ENCODE measurements at places on chromosomes 1 and 21.

GRCh38 chr1:245878585-245878984 lies 628.5 kb downstream of the SMYD3 start:
- no peak for DNase-seq

GRCh38 chr1:110672753-110673108 lies 2.0 kb downstream of the KCNA3 start:
- no peak for DNase-seq

DNA sequence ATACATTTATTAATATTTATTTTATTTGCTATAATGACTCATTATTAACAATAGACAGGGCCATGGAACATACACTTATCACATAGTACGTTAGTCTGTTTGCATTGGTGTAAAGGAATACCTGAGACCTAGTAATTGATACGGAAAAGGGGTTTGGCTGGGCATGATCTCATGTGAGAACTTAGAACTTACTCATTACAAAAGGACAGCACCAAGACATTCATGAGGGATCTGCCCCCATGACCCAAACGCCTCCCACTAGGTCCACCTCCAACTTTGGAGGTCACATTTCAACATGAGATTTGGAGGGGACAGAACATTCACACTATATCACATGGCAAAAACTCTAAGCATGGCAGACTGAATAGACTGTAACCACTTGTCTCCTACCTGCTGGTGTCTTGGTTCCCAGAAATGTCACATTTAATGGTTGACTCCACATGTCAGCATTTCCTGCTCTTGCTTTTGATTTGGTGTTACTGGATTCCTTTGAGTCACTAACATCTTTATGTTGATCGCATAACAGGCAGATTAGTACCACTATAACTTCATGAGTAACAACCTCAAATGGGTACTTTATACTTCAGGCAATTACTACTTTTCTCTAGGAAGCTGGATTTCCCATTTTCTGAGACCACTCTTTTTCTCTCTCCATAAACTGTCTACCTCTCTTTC lies 3.5 kb upstream of the C1orf116 start:
- DNase-seq, result no peak

GRCh38 chr1:51570063-51570710 lies 46.7 kb upstream of the OSBPL9 start:
- no peak for DNase-seq

DNA sequence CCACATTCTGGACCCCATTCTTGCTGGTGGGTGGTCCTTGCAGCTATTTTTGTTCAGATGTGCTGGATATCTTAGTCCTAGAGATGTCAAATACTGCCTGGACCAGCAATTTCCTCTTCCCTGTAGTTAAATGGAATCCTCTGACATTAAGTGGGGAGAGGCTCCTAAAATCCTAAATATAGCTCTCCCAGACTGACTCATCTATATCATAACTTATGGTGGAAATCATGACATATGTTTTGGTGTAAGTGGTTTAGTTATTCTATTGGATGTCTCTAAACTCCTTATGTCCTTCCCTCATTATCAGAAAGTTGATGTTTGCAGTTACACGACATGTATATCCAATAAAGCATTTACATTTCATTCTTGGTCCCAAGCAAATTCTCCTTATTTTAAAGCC lies 73.1 kb downstream of the KCNJ6 start:
- DNase-seq, result no peak

GRCh38 chr1:208202333-208202995 lies 41.7 kb downstream of the PLXNA2 start:
- DNase-seq, result no peak

DNA sequence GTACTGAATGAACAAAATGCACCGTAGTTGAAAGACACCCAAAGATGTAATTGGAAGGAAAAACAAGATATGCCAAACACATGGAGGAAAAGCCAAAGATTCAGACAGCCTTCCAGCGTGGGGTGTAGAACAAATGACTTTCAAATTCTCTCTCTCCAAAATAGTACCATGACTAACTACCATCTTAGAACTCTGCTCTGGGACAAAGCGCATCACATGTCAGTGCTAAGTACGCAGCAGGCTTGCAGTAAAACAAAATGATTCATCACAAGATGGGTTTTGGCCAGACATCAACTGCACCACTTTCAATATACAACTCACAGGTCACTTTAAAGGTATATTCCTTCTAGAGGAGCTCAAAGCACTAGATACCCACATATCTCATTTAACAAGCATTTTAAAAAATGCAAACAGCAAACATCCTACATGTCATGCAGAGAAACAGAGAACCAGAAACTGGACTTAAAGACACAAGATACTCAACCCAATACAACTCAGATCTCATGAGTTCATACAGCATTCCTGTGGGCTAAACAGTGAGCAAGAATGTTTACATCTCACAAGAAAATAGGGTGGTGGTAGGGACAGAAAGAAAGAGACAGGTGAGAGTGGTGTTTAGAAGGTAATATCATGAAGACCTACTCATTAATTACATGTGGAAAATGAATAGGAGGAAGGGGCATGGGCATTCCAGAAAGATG lies 75.7 kb downstream of the BCAR3 start:
- no peak for DNase-seq

DNA sequence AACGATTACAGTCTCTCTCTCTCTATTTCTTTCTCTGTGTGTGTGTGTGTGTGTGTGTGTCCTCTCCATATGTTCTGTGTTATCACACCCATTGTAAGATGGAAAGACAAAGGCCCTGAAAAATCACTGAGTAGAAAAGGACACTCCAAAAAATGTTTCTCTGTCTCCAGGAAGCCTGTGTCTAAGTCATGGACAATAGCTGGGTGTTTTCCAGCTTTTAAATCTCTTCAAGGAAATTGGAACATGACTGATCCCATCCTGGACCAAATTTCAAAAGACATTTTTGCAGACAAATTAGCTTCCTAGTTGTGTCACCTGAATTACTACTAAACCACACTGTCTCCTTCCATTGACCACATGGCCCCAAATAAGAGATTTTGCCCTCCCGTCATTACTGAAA lies 31.0 kb upstream of the LMX1A start:
- DNase-seq, result no peak

DNA sequence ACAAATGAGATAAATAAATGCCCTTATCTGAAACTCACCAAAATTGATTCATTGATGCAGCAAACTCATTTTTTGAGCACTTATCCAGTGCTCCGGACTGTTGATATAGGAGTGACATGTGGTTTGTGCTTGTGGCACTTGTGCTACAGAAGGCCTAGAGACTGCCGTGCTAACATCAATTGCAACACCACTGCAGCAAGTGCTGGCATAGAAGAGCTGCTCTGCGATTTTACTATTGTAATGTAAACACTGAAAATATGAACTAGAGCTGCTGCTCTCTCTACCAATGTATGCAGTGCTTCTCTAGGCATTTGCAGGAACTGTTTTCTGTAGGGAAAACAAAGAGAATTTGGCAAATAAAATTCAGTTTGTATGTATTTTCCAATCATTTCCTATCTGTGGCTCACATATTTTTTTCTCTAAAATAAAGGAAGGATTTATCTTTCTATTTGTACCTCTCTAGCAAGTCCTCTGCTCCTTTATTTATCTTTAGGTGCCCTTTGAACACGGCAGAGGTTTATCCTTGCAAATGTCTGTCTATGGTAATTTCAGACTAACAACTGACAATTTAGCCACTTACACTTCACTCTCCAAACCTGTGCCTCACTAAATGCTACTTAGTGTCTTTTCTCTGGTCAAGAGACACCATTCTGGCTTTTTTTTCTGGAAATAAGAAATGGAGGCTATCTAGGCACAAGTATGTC lies 409.5 kb upstream of the ADGRL2 start:
- no peak for DNase-seq

DNA sequence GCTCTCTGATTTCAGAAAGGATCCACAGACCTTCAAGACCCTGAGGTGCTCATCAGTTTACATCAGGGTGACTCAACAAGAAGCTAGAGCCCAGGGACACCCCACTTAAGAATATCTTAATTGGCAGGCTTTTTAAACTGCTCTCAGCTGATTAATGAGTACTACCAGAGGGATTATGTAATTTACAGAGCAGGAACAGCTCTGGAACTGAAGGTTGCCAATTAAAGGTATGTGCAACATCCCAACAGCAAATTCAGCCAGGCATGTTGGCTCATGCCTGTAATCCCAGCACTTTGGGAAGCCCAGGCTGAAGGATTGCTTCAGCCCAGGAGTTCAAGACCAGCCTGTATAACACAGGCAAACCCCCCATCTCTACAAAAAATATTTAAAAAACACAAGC lies 295.7 kb downstream of the SETD4 start:
- no peak for DNase-seq

GRCh38 chr1:110248746-110249145 lies 38.6 kb downstream of the KCNC4 start:
- no peak for DNase-seq

DNA sequence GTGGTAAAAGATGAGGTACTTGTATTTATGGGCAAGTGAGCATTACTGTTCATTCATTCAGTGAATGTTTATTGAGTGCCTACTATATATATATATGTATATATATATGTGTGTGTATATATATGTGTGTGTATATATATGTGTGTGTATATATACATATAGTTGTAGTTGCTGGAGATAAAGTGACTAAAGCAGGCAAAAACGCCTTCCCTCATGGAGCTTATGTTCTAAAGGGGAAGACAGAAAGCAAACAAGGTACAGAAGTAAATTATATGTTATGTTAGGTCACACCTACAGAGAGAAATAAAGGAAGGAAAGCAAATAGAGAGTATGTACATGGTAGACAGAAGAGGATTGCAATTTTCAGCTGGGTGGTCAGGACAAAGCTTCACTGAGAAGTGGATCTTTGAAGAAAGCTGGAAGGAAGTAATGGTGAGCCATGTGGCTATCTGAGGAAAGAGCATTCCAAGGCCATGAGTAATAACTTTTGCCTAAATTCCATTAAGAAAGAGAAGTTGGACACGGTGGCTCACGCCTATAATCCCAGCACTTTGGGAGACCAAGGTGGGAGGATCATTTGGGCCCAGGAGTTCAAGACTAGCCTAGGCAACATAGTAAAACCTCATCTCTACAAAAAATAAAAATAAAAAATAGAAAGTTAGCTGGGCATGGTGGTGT lies 33.5 kb upstream of the KLF17 start:
- peak; percentile 16 for DNase-seq

DNA sequence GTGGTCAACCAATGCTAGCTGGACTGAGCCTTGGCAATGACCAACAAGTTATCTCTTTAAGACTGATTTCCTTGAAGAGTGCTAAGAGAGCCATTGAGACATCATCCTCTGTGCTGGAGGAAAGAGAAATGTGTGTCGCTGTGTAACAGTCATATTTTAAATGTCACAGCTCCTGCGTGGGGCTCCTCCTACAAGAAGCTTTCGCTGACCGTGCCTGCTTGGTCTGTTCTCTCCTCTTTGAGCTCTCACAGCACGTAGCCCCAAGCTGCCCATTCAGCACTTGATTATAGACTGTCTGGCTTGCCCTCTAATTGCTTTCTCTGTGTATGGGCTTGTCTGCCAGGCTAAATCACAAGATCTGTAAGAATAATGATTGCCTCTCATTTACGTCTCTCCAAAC lies 221.3 kb downstream of the FOXD2 start:
- no peak for DNase-seq

GRCh38 chr21:29477941-29478340 lies 179.2 kb downstream of the BACH1 start:
- no peak for DNase-seq
